Cortex of kidney (tissue), 1 donor: ENCODE measurements at places on chromosomes 11 and 22.

DNA sequence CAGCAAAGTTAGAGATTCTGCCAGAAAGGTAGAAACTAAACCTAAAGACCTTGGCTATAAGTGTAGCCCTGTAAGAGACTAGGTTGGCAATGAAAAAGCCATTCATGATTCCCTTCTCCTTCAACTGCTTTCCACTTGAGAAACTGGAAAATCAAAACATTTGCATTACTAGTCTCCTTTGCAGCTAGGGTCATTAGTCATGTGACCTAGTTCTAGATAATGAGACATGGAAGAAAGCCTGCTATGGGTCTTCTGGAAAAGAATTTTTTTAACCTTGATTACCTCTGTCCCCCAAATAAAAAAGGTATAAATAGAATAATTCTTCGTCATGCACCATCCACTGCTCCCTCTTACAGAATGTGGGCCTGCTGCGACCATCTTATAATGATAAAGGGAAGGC, 80.1 kb downstream of the SOX6 start:
- no peak for DNase-seq

DNA sequence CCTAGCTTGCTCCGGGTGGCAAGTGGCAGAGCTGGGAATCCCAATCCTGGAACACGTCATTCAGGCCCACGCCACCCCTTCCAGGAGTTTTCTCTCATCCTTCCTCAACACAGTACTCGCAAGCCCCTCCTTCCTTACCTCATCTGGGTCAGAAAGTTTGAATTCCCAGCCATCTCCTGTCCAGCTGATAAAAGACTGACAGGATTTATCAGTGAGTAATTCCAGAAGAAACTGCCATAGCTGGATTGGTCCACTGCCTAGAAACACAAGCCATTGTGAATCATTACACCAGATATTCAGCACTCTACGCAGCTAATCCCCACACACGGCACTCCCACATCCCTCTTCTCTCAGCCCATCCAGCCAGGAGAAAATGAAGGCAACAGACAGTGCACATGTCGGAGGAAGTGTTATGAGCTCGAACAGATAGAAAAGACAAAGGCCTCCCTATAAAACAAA, 124.0 kb downstream of the ETS1 start:
- DNase-seq: no peak

GRCh38 chr11:116511684-116512083, 261.1 kb downstream of the BUD13 start:
- DNase-seq: no peak

DNA sequence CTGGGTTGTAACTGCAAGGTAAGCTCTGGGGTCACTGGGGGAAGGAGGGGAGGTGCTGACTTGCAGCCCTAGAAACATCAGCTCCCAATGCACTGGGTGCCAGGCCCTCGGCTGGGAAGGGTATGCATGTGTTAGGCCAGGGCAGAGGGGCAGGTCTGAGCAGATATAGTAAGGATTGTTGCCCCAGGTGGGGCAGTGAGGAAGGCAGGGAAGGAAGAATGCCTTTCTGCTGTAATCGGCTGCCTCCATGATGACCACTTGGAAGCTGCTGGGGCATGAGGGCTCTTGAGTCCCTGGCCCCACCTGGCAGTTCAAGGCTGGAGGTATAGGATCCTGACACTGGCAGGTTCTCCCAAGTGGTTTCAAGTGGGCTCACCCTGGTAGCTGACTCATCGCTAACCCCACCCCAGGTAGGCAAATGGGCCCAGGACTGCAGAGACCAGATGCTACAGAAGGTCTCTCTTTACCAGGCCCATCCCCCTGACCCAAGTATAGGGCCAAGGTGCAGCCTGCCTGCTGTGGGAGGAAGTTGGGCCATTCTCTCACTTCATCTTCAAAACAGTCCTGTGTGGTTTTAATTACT, 56.7 kb downstream of the TIMP3 start:
- no peak for DNase-seq

GRCh38 chr11:128398517-128399250, 188.7 kb downstream of the ETS1 start:
- no peak for DNase-seq

DNA sequence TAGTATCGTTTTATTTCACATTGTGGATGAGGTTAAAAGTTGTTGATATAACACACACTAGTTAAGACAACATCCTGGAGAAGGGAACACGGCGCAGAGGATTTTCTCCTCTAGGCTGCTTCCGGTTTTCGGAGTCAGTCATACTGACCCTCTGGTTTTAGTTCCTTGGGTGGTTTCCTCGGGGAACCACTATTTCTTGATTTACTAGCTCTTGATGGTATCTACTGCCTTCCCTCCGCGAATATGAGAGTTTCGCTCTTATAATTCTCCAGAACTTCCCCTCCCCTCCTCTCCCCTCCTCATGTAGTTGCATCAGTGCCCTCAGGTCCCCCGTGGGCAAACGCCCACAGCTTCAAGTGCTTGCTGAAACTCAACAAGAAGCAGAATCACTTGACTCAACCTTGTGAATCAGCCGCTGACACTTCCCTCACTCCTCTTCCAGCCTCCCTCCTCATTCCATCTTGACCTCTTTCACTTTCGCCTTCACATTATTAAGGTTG, 15.9 kb upstream of the APOBEC3A start:
- no peak for DNase-seq

- DNase-seq: no peak
Observed at GRCh38 chr11:65251476-65251875, 10.3 kb upstream of the POLA2 start.

GRCh38 chr11:35594680-35595079, 23.6 kb upstream of the FJX1 start:
- DNase-seq: no peak
